Astrocyte (in vitro differentiated cells and primary cell): ENCODE measurements at places on chromosomes 7 and 10.

- DNase-seq: peak; percentile 30
Observed at GRCh38 chr7:107441581-107442422, 28.1 kb upstream of the GPR22 start.

- no peak for DNase-seq
Observed at GRCh38 chr10:15814565-15814964, 45.7 kb downstream of the MINDY3 start.

DNA sequence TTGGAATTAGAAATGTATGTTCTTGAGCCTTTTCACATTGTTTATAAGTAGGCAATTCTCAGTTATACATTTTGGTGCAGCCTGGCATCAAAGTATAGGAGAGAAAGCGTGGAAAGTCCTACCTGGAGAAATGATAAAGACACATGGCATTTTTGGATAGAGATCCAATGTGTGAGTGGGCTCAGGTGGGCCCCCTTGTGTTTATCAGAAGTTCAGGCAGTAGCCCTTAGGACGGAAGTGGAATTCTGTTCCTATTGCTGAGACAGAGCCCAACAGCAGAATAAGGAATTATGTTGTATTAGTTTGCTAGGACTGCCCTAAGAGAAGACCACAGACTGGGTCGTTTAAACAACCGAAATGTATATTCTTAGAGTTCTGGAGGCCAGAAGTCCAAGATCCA is 85.2 kb upstream of the AMPH start:
- DNase-seq: no peak

DNA sequence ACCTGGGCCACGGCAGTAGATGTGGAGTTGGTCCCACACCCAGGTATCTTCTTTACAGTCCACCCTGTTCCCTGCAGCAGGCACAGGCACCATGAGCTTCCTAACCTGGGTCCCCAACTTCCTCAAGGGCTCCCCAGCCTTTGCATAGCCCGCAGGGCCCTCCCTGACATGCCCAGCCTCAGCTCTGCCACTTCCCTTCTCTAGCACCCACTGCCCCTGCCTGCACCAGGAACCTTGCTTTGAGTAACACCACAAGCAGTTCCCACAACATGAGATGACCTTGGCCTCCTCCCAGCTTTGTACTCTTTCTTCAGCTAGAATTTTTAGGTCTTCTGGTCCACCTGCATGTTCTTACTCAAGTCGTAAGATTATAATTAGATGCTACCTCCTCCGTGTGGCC is 92.2 kb upstream of the ZPBP start:
- DNase-seq: no peak

DNA sequence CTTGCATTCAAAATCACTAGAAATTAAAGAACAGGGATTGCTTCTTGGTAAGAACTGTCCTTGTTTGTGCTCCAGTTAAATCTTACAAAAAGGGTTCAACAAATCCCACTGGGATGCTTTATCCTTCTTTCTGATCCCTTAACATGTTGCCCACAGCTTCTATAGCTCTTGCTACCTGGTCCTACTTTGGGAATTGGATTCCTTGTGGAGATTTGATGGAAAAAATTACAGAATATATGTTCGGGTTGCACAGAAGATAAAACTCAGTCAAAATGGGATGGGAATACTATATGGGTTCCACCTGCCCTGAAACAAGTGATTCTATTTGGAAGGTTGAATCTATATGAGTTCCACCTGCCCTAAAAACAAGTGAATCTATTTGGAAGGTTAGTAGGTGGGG is at the start of gene OR2A25:
Gene OR2A25 (plus strand): TSS at position 301 of the 400 bp plus-strand sequence. CDS start 4,409 bp downstream, outside the sequence.
- no peak for DNase-seq

GRCh38 chr7:35370687-35371086 is 116.8 kb upstream of the TBX20 start:
- DNase-seq: no peak

- DNase-seq: peak; percentile 14
Observed at GRCh38 chr10:7891634-7892033, 73.3 kb downstream of the TAF3 start.

- DNase-seq: no peak
Observed at GRCh38 chr10:71613261-71613777, 106.3 kb downstream of the C10orf105 start.

DNA sequence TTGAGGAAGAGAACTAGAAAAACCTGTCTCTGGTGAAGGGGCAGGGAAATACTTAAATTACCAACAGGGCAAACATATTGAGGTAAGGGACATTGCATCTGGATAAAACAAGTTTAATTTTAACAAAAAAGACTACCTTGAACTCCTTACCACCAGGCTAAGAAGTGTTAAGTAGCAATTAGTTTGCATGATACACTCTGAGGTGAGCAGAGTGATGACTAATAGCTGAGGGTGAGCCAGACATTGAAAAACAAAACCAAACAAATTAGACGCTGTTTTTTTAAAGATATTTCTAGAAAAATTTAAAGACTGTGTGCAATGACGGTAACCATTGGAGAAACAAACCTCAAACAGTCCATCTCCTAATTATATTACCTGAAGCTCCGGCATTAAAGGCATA is 105.9 kb downstream of the ANKRD7 start:
- DNase-seq: no peak

DNA sequence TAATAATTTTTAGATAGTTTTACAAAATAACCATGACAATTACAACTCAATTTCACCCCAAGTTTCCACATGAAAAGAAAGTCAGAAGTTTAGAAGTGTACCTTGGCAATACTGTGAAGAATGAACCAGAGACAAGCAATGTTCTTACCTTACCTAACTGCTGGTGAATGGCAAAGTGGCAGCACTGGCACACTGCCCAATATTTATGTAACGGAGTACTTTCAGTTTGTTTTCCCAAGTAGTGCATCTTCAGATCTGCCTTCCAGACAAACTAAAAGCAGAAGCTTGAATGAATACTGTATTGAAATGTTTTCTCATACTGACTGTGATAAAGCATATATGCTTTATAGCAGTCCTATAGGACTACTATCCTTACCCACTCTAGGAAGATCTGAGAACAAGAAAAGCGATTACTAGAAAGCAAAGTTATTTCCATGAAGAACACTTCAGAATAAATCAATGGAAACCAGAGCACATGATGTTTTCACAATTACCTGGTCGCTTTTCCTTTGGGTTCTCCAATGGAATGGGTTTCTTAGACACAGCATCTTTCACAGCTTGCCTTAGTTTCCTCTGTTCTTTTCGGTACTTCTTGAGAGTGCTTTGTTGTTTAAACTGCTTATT is 1.5 kb downstream of the NOC3L start:
- no peak for DNase-seq

GRCh38 chr10:15486404-15486803 is 115.3 kb upstream of the FAM171A1 start:
- DNase-seq: peak; percentile 67

GRCh38 chr10:69934768-69935167 is 117.9 kb upstream of the MACROH2A2 start:
- DNase-seq: no peak

- DNase-seq: no peak
Observed at GRCh38 chr7:3201306-3201705, 99.7 kb upstream of the SDK1 start.

GRCh38 chr7:1912593-1913465 is 242.8 kb downstream of the ELFN1 start:
- DNase-seq: peak; percentile 91

DNA sequence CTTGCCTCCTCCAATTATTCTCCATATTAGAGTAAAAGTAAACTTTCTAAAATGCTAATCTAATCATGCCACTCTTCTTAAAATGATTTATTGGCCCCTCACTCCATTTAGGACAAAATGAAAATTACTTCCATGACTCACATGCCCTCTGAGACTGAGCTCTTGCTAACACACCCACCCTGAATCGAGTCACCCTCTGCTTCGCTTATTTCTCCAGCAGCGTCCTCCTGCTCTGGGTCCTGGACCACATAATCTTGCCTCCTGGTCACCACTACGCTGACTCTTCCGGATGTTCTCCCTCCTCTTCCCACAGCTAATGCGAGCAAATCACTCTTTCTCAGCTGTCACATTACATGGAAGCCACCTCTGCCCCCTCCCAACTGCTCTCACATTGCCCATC is 384.0 kb upstream of the FZD8 start:
- DNase-seq: no peak

DNA sequence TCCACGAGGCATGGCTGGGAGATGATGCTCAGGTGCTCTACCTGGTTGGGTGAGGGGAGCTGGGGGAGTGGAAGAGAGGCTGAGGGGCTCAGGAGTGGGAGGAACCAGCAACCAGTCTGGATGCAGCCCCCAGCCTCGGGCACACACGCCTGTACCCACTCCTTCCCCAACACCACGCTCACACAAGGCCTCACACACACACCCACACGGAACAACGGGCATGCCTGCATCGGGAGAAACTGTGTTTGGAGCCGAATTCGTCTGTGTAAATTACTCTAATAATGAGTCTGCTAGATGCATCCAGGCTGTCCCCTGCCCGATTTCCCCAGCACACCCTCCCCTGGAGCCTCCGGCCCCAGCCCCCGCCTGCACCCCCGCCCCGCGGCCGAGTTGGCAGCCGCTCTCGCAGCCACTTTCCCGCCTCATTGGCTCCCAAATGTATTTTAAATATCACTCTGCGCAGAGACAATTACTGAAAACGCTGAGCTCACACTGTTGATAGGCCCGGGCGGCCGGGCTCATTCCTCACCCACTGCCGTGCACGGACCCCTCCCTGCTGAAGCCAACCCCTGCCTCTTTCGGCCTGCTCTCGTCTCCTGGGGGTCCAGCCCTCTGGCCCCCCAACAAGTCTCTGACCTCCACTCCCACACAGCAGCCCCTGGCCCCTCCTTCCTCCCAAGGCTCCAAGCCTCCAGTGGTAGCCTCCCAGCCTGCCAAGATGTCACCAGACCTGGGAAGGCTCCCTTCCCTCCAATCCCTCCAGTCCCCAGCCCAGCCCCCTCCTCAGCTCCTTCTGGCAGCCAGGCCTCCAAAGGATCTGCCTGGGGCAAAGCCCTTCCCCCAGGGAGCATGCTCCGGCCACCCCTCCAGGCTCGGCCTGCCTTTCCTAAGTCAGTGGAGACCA is 11.1 kb downstream of the H2BK1 start:
- no peak for DNase-seq

DNA sequence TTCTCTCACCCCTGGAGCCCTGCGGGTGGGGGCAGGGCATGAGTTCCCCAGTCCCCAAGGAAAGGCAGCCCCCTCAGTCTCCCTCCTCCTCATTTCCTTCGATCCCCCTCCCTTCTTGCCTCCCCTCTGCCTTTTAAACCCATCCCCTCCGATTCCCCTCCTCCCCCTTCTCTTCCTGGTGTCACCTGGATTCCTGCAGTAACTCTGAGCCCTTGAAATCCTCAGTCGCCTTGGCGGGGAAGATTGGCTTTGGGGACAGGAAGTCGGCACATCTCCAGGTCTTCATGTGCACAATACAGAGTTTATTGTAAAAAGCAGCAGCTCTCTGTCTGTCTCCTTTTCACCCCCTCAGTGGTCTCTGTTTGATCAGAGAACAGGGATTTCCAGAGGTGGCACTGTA is 1.3 kb upstream of the MUC12 start:
- DNase-seq: no peak

DNA sequence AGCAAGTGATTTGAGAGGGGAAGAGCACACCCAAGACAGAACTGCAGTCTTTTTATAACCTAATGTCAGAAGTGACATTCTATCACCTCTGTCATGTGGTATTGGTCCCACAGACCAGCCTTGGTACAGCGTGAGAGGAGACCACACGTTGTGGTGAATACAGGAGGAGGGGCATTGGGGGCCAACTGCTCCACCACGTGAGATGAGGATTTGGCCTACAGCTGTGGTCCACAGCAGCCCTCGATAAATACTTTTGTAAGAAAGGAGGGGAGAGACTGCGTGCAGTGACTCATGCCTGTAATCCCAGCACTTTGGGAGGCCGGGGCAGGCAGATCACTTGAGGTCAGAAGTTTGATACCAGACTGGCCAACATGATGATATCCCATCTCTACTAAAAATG is 243.1 kb downstream of the FGFR2 start:
- DNase-seq: no peak

DNA sequence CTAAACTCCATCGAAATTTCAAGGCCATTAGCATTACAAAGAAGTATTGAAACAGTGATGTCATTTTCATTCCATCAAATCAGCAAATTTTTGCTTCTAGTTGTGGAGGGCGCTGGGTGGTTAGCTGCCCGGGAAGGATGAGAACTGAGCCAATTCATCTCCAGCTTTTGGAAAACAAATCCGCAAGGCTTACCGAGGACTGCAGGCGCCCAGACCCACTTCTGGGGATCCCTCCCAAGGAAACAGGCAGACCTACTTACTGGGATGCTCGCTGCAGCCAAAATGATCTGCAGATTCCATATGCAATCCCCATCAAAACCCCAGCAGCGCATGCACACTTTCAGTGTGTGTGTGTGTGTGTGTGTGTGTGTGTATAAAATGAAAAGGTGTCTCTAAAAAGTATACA is 19.2 kb downstream of the TNRC18 start:
- no peak for DNase-seq

- peak; percentile 1 for DNase-seq
Observed at GRCh38 chr7:14125998-14126397, 136.5 kb upstream of the ETV1 start.

- DNase-seq: no peak
Observed at GRCh38 chr7:6646465-6646864, 9.3 kb downstream of the ZNF316 start.

DNA sequence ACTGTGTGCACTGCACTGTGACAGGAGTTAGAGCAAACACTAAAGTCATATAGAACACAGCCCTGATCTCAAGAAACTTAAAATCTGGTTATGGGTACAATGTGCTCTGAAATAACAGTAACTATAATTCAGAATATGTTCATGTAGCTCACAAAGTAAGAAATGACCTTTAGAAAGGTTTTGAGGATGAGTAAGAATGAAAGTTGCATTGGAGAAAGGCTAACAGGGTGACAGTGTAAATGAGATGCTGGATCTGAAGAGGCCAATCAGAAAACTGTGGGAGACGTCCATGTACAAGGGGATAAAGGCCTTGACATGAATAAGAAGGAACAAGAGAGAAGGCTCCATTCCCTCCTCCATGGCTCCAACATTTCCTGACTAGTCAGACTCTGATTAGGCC is 124.7 kb downstream of the GRM3 start:
- DNase-seq: no peak

DNA sequence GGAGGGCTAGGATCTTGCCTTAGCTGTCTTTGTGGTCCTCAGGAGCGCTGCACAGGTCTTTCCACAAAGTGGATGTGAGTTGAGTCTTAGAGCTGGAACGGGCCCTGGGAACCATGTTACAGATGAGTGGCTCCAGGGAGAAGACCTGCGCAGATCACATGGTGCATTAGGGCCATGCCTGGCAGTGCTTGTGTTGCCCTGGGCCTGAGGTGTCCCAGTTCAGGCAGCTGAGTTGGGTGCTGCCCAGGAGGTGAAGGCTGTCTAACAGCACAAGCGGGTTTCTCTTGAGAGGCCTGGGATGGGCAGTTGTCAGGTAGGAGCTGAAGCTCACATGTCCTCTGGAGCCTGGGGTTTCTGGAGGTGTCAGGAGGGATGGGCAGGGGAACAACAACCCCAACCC is 33.7 kb upstream of the ANKRD2 start:
- no peak for DNase-seq

DNA sequence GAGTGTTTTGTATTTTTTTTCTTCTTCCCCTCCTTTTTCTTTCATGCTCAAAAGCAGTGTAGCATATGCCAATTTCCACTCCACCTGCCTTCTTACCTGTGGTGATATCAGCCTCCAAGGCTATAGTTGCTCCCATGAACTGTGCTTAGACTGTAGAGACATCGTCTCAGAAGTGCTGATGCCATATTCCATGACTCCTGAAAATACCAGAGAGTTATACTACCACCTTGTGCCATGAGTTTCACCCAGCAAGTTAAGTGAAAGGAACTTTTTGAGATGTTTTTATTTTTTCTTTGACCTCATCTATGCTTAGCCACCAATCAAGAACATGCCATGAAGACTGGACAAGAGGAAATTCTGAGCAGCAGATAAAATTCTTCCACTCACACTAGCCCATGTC is 142.8 kb upstream of the SEMA3E start:
- no peak for DNase-seq

- DNase-seq: no peak
Observed at GRCh38 chr7:114645451-114645850, 230.8 kb downstream of the FOXP2 start.
